Sigmoid colon (tissue), 7 donors: ENCODE measurements at places on chromosomes 4 and X. TPM values are rescaled to one million over a fixed set of nuclear protein-coding genes. Genes with fewer than 3 reads are reported as not detected.

- DNase-seq: no peak
These were observed 72.0 kb upstream of the DHRSX start for GRCh38 chrX:2572740-2573139.

DNA sequence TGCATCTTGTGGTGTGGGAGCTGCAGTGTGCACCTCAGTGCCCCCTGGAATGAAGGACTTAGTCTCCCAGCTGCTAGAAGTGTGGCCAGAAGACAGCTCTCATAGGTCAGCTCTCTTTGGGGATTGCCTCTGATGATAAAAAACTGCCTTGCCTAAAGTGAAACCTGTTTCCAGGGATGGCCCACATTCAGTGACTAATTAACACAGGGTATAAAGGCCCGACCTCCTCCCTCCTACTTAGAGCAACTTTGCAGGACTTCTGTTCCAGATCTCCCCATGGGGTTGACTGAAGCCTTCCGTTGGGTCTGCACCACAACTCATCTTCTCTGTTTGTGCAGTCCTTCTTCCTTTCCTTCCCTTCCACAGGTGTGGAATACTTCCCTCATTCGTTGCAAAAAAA, 53.2 kb downstream of the SPINK2 start:
- DNase-seq: no peak

The HDX gene
- 0.60 TPM for polyA plus RNA-seq

DNA sequence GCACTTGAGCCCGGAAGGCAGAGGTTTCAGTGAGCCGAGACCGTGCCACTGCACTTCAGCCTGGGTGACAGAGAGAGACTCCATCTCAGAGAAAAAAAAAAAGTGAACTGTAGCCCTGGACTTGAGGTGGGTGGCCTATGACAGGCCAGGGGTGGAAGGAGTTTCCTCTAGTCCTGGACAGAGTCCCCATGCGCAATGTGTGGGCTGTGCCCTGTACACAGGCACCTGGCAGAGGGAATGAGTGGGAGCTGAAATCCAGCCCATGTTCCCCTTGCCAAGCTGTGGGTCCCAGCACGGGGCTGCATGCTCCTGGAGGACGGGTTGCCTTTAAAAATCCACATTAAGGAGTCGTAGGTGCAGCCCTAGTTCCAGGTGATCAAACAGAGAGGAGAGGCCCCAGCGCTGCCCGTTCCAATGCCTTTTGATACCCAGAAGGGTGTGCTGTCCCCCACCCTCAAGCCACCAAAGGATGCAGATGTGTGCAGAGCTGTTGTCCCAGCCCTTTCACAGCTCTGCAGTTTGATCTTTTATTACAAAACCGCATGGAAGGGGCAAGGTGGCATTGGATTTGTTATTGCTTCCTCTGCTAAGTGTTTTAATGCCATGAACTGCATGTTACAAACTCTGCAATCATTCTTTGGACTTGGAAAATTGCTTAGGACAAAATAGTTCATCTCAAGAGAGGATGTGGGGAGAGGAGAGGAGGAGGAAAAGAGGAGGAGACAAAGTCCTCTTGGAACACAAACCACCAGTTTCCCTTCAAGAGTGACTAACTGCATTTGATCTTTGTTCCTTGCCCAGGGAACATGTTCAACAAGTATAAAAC, 38.0 kb upstream of the PDK3 start:
- no peak for DNase-seq

The MAGEE1 gene
- polyA plus RNA-seq: 2.0 TPM

GRCh38 chr4:151860561-151861093, 99.8 kb upstream of the GATB start:
- DNase-seq: no peak

GRCh38 chrX:147958291-147958690, 22.8 kb upstream of the FMR1NB start:
- DNase-seq: no peak

DNA sequence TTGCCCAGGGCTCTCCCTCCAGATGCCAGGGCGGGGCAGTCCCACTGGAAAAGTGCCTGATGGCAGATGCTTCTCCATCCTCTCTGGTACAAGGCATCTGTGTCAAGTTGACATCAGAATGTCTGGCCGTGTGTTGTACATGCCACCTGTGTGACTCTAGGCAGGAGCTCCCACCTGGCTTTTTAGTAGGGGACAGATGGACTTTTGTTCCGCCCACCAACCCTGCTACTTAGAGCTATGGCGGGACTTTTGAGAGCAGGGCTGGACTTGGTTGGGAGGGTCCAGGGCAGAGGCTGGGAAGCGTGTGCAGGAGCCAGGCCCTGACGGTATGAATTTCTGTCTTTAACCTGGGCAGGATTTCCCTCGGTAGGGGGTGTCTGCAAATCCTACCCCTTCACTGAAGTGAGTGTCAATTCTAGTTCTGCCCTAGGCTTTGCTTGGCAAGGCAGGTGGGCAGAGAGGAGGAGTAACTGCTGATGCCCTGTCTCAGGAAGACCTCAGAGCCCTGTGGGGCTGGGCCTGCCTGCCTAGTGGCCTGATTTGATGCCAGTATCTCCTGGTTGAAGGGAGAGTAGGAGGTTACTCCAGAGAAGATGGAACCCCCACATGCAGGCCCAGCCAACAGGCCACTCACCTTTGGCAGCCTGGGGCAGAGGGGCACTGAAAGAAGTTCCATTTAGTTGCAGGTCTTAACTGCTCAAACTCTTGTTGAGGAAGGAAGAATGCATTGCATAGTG, 99.1 kb downstream of the PJA1 start:
- DNase-seq: no peak

DNA sequence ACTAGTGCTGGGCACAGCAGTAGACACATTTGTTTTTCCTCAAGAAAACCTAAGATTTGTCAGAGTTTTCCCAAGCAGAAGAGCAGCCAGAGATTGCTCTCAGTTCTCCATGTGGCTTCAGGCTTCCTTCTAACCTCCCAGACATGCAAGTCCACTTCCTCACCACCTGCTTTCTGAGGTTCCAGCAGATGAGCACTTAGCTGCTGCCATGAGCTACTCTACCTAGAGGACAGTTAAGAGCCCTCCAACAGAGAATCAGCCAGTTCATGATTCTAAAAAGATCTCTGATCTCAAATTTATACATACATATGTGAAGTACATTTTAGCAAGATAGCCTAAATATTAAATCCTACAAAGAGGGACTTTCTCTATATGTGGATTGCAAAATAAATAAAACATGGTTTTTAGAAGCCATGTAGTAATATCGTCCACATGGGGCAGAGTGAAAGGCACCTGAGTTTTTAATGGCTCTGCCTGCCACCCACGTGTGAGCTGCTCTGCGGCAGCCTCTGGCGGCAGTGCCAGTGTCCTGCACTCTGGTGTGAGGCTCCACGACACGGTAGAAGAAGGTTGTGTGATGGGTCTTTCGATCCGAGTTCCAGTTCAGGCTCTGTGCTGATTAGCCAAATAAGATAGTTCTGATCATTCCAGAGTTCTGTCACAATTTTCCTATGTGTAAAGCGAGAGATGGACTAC, 10.3 kb downstream of the CYP4V2 start:
- no peak for DNase-seq

GRCh38 chr4:6714954-6715353, 1.0 kb upstream of the BLOC1S4 start:
- DNase-seq: no peak
